Smooth muscle cell of the umbilical artery (primary cell): ENCODE measurements at places on chromosomes 12 and 14. TPM values are rescaled to one million over a fixed set of nuclear protein-coding genes. Genes with fewer than 3 reads are reported as not detected.

The CLEC4A gene
- total RNA-seq, result 0.18 TPM in 1 of 2 replicates, not detected in the other

The SRGAP1 gene
- total RNA-seq, result 6.2 and 28.0 TPM in 2 replicates

The SLC39A5 gene
- not detected in 2 replicates for total RNA-seq

The LIN7A gene
- total RNA-seq, result 9.9 and 40.4 TPM in 2 replicates

The ACTN1 gene
- total RNA-seq, result 651 and 1,122 TPM in 2 replicates

The RAD51AP1 gene
- total RNA-seq, result 1.8 and 13.3 TPM in 2 replicates

The TSHR gene
- total RNA-seq, result not detected in 2 replicates

The ADAMTS20 gene
- under 0.01 and 0.14 TPM in 2 replicates for total RNA-seq

The SERPINA10 gene
- total RNA-seq, result not detected in 2 replicates

The APOF gene
- not detected in 2 replicates for total RNA-seq

The AHNAK2 gene
- 52.9 and 217 TPM in 2 replicates for total RNA-seq

The ANO4 gene
- total RNA-seq, result 2.0 and 15.7 TPM in 2 replicates

The SYCP3 gene
- total RNA-seq, result 0.30 and 0.32 TPM in 2 replicates

The TMTC1 gene
- 8.9 and 20.5 TPM in 2 replicates for total RNA-seq

The DYRK4 gene
- total RNA-seq, result 46.1 and 52.9 TPM in 2 replicates

The CPNE6 gene
- total RNA-seq, result not detected in 2 replicates

The RASAL1 gene
- not detected in 2 replicates for total RNA-seq

The MANSC1 gene
- total RNA-seq, result 0.65 and 0.89 TPM in 2 replicates

The DEPDC4 gene
- 0.59 and 0.65 TPM in 2 replicates for total RNA-seq

The PSMC6 gene
- 113 and 159 TPM in 2 replicates for total RNA-seq

The ZNF891 gene
- 0.89 and 1.4 TPM in 2 replicates for total RNA-seq

The HAL gene
- total RNA-seq, result 0.09 and 0.30 TPM in 2 replicates

The PGF gene
- total RNA-seq, result 0.60 and 1.5 TPM in 2 replicates

The TGM1 gene
- 0.74 and 2.1 TPM in 2 replicates for total RNA-seq

The ADCY6 gene
- total RNA-seq, result 56.7 and 65.7 TPM in 2 replicates

The LAG3 gene
- total RNA-seq, result 0.05 TPM in 1 of 2 replicates, not detected in the other

The SPTLC2 gene
- 39.8 and 81.9 TPM in 2 replicates for total RNA-seq

The GARIN6 gene
- not detected in 2 replicates for total RNA-seq

The MNAT1 gene
- 37.1 and 57.3 TPM in 2 replicates for total RNA-seq

The SELPLG gene
- 0.89 and 2.2 TPM in 2 replicates for total RNA-seq

The PAWR gene
- total RNA-seq, result 49.0 and 68.1 TPM in 2 replicates

The EPS8 gene
- total RNA-seq, result 41.0 and 93.4 TPM in 2 replicates
